ENCODE measurements at places on chromosomes 5 and 9. TPM values are rescaled to one million over a fixed set of nuclear protein-coding genes. Genes with fewer than 3 reads are reported as not detected.

The ST8SIA4 gene
- 47.1 TPM for total RNA-seq

The FCN1 gene
- total RNA-seq, result not detected

The NR2F1-AS1 gene
- 0.93 TPM for total RNA-seq

The CDO1 gene
- 0.42 TPM for total RNA-seq

The FCN2 gene
- not detected for total RNA-seq

The GFI1B gene
- total RNA-seq, result not detected

The MIGA2 gene
- total RNA-seq, result 38.5 TPM
